ENCODE measurements at places on chromosomes 7 and 10.

- no peak for DNase-seq
Observed at GRCh38 chr7:78194611-78195010, 396.0 kb downstream of the PHTF2 start.

- no peak for DNase-seq
Observed at GRCh38 chr10:85864173-85864549, 502.4 kb downstream of the GRID1 start.

- DNase-seq, result peak; percentile 52
Observed at GRCh38 chr7:43112459-43112940, at the start of gene HECW1. Gene HECW1 (plus strand): TSS chr7:43112647. CDS start chr7:43243906, 131,259 bp downstream.

- DNase-seq, result no peak
Observed at GRCh38 chr7:24971333-24972165, 8.4 kb downstream of the OSBPL3 start.

DNA sequence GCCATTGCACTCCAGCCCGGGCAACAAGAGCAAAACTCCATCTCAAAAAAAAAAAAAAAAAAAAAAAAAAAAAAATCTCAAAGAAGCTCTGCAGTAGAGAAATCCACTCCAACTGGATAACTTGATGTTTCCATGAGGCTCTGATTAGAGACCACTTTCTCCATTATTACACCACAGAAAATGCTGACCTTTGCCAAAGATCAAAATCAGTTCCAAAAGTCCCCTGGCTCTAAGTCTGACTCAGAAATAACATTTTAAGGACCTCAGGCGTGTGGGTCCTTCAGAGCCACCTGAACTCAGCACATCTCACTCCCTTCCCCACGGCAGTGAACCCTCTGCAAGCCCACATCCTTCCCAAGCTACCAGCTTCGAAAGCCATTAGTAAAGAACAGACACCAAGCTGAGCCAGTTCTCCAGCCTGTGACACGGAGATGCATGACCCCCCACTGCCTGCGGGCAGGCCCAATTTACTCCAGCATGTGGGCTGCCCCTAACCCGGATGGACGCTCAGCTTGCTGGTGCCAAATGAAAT lies 13.8 kb upstream of the TMEM120A start:
- no peak for DNase-seq

DNA sequence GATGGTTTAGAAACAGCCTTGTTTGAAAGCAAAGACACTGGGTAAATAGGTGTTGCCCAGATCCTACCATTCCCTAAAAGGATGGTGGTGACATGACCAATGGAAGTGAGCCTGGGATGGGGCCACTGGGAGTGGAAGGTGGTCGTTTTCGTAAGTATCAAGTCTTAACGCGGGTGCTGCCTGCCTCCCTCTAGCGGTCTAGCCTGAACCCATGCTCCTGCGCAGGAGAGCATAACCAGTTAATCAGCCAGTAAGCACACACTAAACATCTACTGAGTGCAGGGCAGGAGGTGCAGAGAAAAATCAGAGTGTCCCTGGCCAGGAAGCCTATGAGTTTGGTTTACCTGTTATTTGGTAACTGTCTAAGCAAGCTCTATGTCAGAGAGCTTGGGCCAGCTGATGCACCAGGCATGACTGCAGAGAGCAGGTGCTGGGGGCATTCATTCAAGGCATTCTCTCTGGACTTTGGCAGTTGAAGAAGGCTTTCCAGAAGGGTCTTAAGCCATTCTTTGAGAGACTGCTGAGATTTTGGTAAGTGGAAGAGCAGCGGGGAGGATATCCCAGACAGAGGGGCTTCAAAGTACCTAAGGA lies 930 bp downstream of the GARIN1A start:
- no peak for DNase-seq

DNA sequence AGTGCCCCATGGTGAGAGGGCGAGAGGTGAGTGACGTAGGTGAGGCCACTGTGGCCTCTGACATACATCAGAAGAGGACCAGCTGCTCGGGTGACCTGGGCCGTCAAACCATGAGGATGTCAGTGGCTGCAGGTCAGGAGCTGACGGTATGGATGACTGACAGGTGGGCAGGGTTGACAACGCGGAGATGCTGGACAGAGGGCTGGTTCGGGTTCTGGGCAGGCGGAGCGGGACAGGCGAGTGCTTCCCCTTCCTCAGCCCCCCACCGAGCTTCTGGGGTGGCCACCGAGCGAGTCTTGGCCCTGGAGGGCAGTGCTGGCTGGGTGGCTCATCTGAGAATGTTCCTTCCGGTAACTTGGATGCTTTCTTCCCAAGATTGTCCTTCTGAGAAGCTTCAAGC lies 91.8 kb downstream of the ACTR3B start:
- DNase-seq, result no peak

DNA sequence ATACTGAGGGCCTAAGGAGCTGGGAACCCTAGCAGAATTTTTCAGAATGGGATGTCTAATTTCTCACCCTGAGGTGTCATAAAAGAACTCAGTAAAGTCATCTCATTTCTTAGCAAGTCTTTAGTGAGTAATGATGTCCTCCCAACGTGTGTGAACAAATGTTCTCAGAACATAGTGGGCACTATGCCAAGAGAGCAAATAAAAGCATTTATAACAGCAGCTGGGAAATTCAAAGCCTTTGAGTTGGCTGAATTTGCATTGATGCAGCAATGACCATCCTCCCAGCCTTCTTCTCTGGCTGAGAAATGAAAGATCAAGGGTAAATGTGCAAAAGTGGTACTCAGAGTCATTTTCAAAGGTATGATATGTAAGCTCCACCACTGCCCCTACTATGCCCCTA lies 109.4 kb downstream of the FAM107B start:
- peak; percentile 81 for DNase-seq

- no peak for DNase-seq
Observed at GRCh38 chr7:68627247-68627864, 970.9 kb upstream of the AUTS2 start.
